ENCODE measurements at places on chromosomes 12 and 14.

GRCh38 chr14:58071341-58071740, 80.7 kb downstream of the ARMH4 start:
- DNase-seq, result no peak

- DNase-seq, result no peak
Observed at GRCh38 chr12:90515199-90516175, 439.5 kb downstream of the CCER1 start.

DNA sequence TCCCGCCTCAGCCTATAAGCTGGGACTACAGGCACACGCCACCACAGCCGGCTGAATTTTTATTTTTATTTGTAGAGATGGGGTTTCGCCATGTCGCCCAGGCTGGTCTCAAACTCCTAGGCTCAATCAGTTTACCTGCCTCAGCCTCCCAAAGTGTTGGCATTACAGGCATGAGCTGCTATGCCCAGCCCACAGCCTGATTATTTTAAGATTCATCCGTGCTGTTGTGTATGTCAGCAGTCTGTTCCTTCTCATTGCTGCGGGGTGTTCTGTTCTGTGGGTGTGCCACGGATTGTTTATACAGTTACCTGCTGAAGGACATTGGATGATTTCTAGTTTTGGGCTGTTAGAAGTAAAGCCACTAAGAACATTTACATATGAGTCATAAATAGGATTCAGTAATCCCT, 9.6 kb upstream of the EP400 start:
- no peak for DNase-seq

DNA sequence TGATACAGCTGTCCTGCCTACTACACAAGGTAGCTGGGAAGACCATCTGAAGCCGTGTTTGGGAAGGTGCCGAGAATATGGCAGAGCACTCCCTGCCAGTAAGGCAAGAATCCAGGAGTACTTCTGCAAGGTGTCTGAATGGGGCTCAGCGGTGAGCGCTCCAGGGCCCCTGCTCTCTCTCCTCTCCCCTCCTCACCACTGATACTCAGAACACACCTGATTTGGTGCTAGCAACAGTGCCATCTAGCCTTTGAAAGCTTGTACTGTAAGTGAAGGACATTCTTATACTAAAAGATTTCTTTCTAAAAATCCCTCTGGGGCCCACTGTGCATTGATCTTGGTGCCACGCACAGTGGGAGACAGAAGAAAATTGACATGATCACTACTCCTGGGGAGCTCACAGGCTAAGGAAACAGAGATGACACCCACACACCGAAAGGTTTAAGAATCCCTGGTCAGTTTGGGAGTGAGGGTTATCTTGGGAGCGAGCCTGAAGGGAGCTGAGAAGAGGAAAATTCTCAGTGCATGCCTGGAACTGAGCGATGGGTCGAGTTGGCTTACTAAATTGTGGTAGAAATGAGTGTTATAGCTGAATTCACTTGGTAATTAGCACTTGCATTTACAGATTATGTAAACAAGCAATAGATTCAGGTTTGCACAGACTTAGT, 216.9 kb downstream of the NTF3 start:
- peak; percentile 76 for DNase-seq

GRCh38 chr14:39582028-39582654, 149.9 kb upstream of the FBXO33 start:
- DNase-seq, result no peak

- no peak for DNase-seq
Observed at GRCh38 chr12:29299633-29300032, 81.3 kb downstream of the ERGIC2 start.

GRCh38 chr12:49086116-49086515, 8.5 kb downstream of the DHH start:
- DNase-seq, result no peak
